ENCODE measurements at places on chromosomes 11 and 22.
A peak's percentile ranks its signal among the peaks of the same experiment; 100 is the strongest.

- no peak for DNase-seq
Observed at GRCh38 chr22:48880749-48881148, 946.9 kb downstream of the BRD1 start.

GRCh38 chr11:94036096-94036495 lies 14.9 kb downstream of the HEPHL1 start:
- DNase-seq, result no peak

GRCh38 chr11:12465332-12465731 lies 88.0 kb downstream of the PARVA start:
- DNase-seq, result no peak

- DNase-seq, result no peak
Observed at GRCh38 chr11:34639545-34639944, 18.7 kb downstream of the EHF start.

DNA sequence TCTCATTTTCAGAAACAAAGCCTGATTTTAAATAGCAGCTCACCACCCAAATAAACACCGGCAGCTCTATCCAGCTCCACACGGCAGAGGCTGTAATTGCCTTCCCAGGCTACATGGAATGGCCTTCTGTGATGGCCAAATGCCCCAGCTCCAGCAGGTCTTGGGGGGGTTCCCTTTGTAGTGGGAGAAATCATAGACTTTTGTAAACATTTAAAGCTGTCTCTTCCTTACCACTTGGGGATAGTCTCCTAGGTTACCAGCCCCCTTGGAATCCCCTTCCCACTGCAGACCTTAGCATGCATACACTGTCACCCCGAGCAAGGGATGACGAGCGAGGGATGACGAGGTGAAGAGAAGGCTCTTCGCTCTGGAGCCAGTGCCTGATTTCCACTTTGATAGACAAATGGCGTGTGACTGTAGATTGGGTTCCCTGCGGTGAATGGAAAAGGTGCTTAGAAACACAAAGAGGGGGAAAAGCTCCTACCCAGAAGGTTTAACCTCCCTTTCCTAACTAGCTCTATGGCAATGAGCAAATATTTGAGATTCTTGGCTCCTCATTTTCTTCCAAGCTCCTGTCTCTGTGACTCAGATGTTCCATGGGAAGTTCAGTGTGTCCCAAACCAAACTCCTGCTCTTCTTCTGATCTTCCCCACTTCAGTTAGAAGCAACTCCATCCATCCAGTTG lies 108.0 kb upstream of the CADM1 start:
- peak; percentile 1 for DNase-seq

DNA sequence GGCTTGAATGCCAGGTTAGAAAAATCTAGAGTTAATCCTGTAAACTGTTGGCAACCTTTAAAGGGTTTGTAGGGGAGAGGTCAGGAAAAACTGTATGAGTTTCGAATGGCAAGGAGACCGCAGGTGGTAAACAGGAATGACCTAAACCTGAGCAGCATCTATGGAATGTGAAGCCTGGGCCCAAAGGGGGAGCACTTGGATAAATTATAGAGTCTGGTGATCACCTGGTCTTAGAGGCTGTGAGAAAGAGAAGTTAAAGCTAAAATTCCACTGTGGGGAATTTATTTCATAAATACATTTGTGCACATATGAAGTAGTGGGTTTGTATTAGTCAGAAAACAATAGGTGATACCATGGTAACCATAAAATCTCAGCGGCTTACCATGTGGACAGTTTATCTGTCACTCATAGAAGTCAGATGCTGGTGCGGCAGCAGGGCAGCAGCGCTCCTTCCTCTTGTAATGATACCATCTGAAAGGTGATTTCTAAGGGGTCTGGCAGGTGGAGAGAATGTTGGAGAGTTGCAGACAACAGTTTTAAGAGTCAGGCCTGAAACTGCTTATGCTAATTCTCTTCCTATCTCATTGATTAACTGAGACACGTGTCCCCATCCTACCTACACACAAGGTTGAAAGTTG lies 1104.4 kb upstream of the CCDC90B start:
- peak; percentile 4 for DNase-seq

DNA sequence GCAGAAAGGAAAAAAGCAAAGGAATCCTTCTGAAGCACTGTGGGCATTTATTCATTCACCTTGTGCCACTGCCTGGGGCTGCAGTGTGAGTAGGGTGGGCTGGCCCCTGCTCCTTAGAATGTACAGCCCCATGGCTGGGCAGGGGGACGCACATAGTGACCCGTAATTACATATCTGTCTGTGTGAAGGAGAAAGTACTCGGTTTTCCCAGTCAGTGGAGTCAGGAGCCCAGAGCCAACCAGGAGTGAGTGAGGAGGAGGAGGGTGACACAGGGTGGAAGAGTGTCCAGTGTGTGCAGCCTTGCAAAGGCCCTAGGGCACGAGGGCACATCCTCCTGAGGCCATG lies 91.9 kb downstream of the CDKN1C start:
- no peak for DNase-seq

- DNase-seq, result peak; percentile 86
Observed at GRCh38 chr22:27424319-27424718, 377.2 kb downstream of the MN1 start.

DNA sequence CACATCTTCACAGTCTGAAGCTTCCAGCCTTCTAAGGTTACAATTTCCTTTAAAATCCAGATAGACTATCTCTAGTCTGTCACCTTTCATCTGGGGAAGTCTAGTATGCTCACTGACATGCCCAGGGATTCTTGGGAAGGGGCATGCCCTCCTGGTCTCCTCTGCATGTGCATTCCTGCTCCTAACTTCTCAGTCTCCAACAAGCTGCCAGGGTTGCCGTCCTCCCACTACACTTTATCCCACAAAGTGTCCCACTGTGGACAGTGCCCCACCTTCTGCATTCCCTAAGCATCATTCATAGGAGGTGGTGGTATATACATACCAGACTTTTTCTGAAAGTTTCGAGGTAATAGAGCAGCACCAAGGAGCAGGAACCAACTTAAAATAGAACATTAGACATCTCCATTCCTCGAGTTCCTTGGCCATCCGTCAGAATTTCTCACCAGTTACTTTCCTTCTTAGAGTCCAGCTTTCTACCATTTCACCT lies 28.7 kb downstream of the EIF3F start:
- peak; percentile 46 for DNase-seq

GRCh38 chr11:95521133-95521542 lies 268.4 kb downstream of the FAM76B start:
- peak; percentile 22 for DNase-seq

DNA sequence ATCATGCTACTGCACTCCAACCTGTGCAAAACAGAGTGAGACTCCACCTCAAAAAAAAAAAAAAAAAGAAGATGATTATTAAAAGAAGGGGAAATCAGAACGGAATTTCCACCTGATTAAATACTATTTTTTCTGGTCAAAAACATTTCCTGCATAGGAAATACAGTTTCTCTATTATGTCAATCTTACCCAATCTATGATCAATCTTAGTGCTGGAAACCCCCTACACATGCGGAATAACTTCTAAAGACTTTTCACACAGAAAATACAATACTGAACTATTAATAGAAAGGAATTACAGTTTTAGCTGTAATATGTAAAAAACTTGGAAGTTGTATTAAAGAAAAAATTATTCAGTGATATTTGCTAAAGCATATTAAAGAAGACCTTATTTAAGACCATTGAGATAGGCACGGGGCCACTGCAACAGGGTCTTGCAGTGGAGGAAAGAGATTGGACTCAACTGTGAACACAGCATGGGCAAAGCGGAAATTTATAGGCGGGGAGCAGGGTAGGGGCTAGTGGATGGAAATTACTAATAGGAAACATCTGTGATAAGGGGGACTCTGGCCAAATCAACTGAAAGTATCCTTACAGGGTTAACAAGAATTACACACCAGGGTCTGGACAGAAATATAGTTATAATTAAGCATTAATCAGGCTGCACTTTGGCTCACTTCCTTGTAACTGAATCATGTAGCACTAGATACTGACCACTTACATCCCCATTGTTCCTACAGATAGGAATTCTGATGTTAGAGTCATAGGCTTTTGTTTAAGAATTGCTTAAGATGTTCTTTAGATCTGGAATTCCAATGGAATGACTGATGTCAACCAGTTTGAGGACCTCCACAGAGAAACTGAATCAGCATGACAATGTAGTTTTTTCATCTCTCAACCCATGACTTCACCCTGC lies 411.5 kb upstream of the DDI1 start:
- peak; percentile 94 for DNase-seq

DNA sequence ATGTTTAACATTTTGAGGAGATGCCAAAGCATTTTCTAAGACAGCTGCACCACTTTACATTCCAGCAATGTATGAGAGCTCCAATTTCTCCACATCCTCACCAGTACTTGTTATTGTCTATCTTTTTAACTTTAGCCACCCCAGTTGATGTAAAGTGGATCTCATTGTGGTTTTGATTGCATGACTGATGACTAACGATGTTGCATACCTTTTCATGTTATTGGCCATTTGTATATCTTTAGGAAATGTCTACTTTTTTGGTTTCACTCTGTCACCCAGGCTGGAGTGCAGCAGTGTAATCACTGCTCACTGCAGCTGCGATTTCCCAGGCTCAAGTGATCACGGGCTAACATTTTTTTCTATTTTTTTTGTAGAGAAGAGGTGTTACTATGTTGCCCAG lies 8.9 kb downstream of the TTC28 start:
- peak; percentile 22 for DNase-seq

DNA sequence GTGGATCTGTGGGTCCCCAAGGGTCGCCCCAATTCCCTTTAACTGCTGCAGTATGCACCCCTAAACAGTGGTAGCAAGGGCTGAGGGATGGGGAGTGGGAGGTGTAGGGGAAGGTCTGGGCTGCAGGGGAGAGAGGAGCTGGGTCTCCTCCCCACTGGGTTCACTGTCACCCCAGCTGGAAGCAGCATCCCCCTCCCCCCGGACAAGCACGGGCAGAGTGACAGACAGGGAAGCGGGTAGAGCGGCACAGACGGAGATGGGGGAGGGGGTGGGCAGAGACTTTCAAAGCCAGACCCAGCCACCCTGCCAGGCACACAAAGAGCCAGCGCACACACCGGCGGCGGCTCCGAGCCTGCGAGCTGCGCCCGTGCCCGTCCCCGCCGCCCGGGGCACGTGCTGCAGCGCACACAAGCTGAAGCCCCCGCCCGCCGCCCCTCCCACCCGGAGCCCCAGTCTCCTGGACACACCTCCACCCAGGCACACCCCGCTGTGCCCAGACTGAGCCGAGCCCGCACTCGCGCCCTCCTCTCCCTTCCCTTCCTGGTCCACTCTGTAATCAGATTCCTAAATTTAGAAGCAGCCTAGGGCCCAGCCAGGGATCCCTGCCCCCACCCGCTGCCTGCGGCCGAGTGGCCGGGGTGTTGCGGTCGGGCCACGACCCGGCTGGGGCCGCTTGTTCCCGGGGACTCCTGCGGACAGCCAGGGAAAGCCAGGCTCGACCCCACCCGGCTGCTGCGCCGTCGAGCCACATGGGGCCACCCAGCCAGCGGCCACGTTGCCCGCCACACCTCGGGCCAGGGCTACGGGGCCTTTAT lies 935 bp upstream of the RCOR2 start:
- peak; percentile 17 for DNase-seq

GRCh38 chr11:64803158-64803845 lies at the start of gene MAP4K2:
Gene MAP4K2, minus strand, starts transcription at chr11:64803214. Its CDS starts 65 bp downstream, at chr11:64803149.
- DNase-seq, result peak; percentile 64

DNA sequence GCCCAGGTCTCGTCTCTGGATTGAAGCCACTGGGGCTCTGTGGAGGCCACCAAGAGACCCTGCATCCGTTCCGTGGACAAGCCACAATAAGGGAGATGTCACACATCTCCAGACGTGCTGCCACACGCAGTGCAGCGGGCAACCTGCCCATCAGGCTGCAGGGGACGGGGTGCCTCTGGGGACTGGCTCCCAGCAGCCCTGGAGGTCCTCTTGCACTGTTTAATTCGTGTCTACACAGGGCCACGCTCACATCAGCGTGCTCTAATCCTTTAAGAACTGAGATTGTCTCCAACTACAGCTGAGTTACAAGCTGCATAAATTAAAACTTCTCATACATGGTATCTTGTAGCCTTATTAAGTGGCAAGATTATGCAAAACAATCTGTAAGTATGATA lies 1232.2 kb downstream of the BRD1 start:
- no peak for DNase-seq

DNA sequence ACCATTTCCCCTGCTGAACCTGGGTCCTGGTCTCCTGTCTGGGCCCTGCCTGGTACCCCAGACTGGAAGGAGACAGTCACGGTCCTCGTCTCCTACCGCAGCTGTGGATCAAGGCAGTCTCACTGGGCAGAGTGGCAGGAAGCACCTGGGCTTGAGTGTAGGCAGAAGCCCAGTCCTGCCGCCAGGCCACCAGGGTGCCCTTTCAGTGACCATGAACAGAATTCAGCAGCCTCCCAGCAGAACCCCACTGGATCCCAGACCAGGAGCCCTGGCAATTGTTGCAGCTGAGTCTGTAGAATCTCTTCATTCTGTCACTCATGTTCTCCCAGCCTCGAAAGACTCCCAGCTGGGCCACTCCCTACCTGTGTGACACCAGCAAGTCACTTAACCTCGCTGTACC lies 25.5 kb upstream of the CREB3L1 start:
- no peak for DNase-seq

DNA sequence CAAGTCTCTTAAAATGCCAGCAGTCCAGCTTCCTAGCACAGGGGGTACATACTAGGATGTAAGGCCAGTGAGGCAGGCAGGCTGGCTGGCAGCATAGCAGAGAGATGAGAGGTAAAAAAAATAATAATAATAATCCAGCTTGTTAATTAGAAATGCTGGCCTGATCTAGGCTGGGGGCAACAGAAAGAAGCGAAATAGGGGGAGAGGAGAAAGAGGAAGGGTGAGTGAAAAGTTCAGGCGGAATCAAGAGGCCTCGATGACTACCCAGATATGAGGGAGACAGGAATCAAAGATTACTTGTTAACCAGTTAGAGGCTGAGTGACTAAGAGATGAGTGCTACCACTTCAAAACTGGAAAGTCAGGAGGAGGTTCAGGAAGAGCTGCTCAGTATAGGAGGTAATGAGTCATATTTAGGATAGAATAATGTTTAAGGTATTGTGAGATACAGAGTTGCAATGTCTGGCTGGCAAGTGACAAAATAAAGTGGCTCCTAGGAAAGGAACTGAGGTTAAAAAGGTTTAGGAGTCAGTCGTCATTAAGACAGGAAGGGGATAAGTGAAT lies 2.8 kb downstream of the ALKBH8 start:
- peak; percentile 84 for DNase-seq

- no peak for DNase-seq
Observed at GRCh38 chr11:2699185-2699530, 636 bp downstream of the KCNQ1OT1 start.

- no peak for DNase-seq
Observed at GRCh38 chr11:95549301-95549700, 240.3 kb downstream of the FAM76B start.

- peak; percentile 25 for DNase-seq
Observed at GRCh38 chr11:61922539-61922938, 5.2 kb upstream of the RAB3IL1 start.

DNA sequence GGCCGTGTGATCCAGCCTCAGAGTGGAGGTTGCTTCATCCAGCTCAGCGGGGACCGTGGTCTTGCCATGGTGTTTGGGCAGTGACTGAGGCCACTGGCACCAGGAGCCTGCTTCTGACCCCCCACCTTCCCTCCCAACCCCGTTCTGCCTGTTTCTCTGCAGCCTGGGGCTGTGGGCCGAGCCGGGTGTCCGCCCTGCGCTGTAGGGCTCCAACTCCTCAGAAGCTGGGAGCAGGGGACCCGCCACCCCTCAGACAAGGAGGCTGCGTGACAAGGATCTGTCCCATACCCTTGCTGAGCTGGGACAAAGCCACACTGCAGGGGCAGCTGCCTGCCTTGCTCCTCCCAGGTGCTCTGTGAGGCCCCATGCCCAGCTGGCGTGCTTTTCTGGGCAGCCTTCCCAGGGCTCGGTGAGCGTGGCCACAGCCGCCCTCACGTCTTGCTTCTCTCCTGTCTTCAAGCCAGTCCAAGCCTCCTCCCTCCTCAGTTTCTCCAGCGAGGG lies 11.7 kb upstream of the ARFGAP3 start:
- peak; percentile 16 for DNase-seq

- no peak for DNase-seq
Observed at GRCh38 chr22:21918466-21919185, 34.0 kb downstream of the PPM1F start.
